Hematopoietic multipotent progenitor cell treated with erythropoietin and hydrocortisone succinate and interleukin-3 and kit ligand, for 6 days (in vitro differentiated cells): ENCODE measurements at places on chromosomes 3 and 15.

GRCh38 chr3:50268703-50269451 is at the start of gene SEMA3B:
Gene SEMA3B, plus strand, starts transcription at chr3:50269147. Its CDS starts 94 bp downstream, at chr3:50269241.
- peak; percentile 42 for DNase-seq

DNA sequence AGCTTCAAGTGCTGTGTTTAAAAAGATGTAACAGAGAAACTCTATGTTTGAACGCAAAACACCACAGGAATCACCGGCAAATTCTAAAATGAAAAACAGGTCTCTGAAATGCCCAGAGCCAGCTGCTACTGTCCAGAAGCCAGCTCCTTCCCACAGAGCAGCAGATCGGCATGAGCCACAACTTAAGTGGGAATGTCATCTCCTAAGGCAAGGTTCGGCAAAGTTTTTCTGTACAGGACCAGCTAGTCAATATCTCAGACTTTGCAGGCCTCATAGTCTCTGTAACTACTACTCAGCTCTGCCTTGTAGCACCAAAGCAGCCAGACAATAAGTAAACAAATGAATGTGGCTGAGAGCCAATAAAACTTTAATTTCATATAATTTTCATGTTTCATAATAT is 4.9 kb downstream of the PLOD2 start:
- peak; percentile 14 for DNase-seq

DNA sequence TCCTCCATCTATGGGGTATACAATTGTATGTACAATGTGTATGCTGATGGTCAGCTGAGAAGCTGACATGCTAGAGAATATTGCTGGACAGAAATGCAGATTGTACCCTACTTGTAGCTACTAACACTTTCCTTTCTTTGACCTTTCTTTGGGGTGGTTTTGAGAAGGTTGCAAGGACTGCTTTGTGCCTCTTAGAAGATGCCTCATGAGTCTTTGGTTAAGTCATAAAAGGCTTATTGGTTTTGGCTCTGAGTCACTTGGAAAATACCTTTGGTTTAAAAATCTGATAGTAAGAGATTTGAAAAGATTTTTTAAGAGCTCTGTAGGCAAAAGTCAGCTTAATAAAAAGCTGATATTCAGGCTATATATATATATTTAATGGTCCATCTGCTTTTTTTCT is 71.5 kb downstream of the ZMAT3 start:
- DNase-seq = no peak

- peak; percentile 70 for DNase-seq
These were observed 9.2 kb downstream of the IGF2BP2 start for GRCh38 chr3:185815391-185816282.
